Substantia nigra (tissue), 51 donors: ENCODE measurements at places on chromosomes 3 and 15.

DNA sequence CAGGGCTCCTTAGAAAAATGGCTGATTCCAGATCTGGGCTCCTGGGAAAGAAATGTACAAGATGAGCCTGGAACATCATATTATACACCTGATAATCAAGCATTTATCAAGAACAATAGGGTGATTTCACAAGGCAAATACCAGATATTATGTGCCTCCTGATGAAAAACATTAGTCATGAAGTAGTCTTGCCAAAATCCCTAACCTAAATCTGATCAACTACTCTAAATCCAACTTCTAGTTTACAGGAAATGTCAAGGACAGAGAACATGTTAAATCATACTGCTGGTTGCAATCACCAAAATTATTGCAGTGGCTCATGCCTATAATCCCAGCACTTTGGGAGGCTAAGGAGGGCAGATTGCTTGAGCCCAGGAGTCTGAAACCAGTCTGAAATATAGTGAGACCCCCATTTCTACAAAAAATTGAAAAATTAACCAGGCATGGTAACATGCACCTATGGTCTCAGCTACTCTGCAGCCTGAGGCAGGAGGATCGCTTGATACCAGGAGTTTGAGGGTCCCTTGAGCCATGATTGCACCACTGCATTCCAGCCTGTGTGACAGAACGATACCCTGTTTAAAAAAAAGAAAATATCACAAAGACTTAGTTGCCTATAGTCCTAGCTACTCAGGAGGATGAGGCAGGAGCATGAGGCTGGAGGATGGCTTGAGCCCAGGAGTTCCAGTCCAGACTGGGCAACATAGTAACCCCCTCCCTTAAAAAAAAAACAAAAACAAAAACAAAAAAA is 34.9 kb upstream of the ATP13A3 start:
- no peak for DNase-seq

GRCh38 chr3:16026753-16027152 is 147.7 kb upstream of the GALNT15 start:
- no peak for DNase-seq

DNA sequence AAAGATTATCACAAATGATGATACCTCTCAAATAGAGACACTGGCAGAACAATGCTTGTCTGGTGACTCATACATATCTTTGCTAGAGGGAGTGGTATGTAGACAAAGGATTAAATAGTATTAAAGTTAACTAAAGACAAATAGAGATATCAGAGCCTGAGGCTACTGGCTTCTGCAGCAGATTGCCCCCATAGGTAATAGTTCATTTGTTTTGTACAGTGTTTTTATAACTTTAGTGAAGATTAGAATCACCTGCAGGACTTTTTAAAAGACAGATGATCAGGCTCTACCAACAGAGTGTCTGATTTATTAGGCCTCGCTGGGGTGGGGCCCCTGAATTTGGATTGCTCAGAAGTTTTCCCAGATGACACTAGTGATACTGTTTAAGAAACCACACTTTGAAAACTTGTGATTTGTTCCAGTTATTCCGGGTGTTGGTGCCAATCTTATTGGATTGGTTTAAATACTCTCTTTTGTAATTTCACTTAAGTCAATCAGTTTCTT is 96.4 kb downstream of the NAALADL2 start:
- DNase-seq, result no peak

DNA sequence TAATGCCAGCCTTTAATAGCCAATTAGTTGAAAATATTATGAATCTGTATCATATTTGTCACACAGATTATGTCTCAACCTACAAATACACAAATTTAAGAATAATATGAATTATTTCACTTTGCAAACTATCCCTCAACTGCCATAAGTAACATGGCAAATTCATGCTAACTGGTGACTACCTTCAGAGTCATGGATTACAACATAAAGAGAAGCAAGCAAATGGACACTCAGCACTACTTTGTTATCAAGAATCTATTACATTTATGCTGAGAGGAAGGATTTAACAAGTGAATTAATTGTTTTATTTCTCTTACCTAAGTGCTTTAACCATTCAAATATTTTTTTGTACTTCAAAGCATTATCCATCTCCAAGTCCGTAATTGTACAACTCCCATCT is 103.1 kb upstream of the BCL6 start:
- DNase-seq, result no peak

- DNase-seq, result no peak
Observed at GRCh38 chr3:138441742-138442141, 7.3 kb downstream of the ESYT3 start.

- no peak for DNase-seq
Observed at GRCh38 chr3:172139528-172140276, 100.3 kb downstream of the FNDC3B start.

GRCh38 chr3:112354642-112355306 is 21.8 kb downstream of the CD200 start:
- DNase-seq, result no peak

- no peak for DNase-seq
Observed at GRCh38 chr3:20515834-20516233, 329.8 kb upstream of the SGO1 start.

DNA sequence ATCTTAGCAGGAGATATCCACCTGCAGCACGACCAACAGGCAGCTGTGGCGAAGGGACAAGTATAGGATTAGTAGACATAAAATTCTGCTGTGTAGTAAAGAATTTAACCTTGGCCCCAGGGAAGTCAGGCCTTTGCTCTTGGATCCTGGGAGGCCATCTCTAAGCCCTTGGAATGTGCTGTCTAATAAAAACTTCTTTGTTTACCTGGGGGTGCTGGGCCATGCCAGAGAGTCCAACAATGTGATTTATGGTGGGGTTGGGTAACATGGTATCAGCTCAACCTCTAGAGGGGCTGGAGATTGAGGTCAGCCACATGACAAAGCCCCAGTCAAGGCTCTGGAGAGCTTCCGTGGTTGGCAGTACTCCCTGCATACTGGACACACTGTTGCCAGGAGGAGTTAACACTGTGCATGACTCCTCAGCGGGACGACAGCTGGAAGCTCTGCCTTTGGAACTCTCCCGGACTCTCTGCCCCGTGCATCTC is 52.4 kb downstream of the HEG1 start:
- DNase-seq, result no peak

GRCh38 chr3:188884299-188885043 is 287.3 kb upstream of the TPRG1 start:
- DNase-seq, result no peak

DNA sequence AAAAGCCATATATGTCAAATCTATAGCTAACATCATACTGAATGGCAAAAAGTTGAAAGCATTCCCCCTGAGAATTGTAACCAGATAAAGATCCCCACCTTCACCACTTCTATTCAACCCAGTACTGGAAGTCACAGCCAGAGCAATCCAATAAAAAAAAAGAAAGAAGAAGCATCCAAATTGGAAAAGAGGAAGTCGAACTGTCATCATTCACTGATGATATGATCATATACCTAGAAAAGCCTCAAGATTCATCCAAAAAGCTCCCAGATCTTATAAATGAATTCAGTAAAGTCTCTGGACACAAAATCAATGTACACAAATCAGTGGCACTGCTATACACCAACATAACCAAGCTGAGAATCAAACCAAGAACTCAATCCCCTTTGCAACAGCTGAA is 97.4 kb downstream of the CBLB start:
- no peak for DNase-seq

DNA sequence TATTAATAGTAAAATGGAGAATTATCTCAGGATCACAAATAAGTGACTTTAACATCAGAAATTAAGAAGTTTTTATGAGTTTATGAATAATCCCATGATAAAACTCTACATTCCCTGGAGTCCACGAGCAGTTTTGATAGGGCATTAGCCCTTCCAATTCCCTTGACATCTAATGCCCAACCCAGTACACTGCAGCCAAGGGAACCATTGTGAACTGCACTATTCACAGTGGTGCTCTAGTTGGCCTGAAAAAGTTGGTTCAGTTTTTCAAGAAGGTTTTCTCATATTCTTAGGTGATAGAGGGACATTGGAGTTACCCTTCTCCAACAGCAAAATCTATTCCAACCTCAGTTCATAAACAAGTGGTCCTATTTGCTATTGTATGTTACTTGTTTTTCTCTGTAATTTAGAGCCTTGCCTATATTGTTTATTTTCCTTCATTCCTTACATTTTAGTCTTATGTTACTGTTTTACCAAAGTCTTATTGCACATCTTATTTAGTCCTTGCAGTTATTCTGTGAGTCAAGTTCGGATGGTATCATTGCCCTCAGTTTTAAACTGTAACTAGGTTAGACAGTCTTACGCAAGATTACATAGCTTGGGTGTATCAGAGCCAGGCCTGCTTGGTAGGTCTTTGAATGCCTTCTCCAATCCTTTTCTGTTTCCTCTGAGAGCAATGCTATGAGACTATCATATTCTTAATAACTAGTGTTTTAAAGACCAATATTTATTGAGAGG is 57.9 kb upstream of the SAMMSON start:
- DNase-seq, result no peak

DNA sequence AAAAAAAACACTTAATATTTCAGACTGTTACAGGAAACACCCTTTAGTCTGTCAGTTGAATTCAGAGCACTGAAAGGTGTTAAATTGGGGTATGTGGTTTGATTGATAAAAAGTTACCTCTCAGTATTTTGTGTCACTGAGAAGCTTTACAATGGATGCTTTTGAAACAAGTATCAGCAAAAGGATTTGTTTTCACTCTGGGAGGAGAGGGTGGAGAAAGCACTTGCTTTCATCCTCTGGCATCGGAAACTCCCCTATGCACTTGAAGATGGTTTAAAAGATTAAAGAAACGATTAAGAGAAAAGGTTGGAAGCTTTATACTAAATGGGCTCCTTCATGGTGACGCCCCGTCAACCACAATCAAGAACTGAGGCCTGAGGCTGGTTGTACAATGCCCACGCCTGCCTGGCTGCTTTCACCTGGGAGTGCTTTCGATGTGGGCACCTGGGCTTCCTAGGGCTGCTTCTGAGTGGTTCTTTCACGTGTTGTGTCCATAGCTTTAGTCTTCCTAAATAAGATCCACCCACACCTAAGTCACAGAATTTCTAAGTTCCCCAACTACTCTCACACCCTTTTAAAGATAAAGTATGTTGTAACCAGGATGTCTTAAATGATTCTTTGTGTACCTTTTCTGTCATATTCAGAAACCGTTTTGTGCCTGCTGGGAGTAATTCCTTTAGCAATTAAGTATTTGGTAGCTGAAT is 17.9 kb downstream of the TMEM43 start:
- no peak for DNase-seq

DNA sequence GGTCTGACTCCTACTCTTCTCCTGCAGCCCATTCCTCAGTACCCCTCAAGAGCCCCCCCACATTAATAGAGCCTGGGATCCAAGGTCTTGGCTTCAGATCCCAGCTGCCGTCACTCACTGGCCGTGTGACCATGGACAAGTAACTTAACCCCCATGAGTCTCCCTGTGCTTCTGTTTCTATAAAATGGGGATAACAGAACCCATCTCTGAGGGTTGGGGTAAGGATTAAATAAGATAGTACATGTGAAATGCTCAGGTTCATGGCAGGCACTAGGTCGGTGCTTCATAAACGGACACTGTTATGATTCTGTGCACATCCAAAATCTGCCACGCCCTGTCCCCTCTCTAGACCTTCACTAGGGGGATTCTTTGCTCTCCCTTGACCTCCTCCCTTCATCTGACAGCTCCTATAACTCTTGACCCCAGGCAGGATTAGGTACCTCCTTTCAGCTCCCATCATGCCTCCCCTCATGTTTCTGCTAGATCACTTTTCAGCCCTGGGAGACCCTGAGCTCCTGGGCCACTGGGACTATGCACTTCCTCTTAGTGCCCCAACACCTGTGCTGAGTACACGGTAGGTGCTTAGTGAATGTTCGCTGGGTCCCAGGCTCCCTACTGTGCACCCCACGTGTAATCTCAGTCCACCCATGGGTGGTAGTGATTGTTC is 1.5 kb downstream of the CAND2 start:
- DNase-seq, result no peak

DNA sequence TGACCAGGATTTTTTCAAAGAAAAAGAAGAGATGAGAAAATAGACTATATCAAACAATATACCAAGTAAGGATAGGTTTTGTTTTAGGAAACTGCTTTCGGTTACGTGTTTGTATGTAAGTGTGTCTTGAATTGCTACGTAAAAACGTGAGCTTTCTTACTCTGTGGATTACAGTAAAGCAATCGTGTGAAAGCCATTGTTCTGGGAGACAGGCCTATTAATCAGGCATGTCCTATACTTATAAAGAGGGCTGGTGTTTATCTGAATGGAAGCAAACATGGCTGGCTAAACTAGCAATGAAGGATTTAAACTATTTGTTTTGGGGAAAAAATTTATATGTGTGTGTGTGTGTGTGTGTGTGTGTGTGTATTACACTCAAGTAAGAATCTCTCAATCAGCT is 2.6 kb downstream of the EHHADH start:
- no peak for DNase-seq

DNA sequence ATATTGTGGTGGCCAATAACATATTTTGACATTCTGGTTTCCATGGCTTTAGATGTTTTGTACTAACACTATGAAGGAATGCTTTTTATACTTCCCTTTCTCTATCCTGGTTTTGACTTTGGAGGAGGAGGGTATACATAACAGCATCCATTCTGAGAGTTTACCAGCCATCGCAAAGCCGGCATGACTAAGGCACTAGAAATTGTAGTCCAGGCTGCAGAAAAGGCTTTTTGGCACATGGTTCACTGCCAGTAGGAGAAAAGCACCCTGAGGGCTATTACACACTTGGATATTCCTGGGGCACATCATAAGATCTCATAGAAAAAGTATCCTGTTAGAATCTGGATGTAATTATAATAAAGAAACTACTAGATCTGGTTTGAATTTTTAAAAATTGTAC is 101.8 kb downstream of the STT3B start:
- DNase-seq, result no peak

DNA sequence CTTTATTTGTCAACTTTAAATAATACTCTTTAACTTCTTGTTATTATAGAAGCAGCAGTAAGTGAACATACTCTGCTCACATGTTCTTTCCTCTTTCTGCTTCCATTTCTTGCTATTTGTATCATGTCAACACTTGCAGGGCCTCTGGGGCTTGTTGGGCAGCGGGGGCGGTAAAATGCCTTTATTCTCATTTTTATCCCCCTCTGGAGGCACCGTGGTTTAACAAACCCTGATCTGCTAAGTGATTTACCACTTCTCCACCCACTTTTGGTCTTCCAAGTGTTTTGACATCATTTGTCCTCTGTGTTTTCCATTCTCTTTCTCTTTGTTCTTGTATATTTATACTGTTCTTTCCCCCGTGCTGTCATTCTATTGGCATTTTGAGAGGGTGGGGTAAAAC is 33.9 kb downstream of the SCN10A start:
- no peak for DNase-seq

DNA sequence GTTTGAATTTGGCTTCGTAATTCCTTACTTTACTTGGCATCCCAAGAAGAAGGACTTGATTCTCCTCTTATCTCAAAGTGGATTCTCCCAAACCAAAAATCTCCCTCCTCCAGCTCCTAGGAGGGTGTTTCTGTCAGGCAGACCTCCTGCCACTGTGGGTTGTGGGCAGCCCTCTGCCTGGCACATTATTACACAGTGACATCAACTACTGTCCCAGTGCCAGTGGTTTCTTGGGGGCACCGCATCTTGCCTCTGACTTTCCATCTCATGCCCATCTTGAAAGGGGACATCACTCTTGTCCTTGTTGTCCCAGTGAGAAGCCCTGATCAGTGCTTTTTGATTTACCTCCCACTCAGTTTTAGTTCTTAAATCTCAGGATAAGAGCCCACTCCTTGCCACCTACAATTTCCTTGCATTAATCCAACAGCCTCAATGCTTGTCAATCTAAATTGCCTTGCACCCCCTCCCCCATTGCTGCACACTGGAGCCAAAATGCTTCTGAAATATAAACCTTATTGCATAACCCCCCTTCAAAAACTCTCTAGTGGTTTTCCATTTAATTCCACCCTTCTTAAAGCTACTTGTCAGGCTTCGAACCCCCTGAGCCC is 81.0 kb downstream of the TRAK1 start:
- no peak for DNase-seq
